Fibroblast of lung (primary cell): ENCODE measurements at places on chromosomes 6 and 20. TPM values are rescaled to one million over a fixed set of nuclear protein-coding genes. Genes with fewer than 3 reads are reported as not detected.

Gene CGA
- not detected in 2 replicates for total RNA-seq

Gene IL20RA
- 0.33 and 0.77 TPM in 2 replicates for total RNA-seq

Gene OPRL1
- 2.6 and 4.1 TPM in 2 replicates for total RNA-seq

Gene NT5E
- 111 and 257 TPM in 2 replicates for total RNA-seq
